ENCODE measurements at places on chromosomes 6 and 20.
A peak's percentile ranks its signal among the peaks of the same experiment; 100 is the strongest.

DNA sequence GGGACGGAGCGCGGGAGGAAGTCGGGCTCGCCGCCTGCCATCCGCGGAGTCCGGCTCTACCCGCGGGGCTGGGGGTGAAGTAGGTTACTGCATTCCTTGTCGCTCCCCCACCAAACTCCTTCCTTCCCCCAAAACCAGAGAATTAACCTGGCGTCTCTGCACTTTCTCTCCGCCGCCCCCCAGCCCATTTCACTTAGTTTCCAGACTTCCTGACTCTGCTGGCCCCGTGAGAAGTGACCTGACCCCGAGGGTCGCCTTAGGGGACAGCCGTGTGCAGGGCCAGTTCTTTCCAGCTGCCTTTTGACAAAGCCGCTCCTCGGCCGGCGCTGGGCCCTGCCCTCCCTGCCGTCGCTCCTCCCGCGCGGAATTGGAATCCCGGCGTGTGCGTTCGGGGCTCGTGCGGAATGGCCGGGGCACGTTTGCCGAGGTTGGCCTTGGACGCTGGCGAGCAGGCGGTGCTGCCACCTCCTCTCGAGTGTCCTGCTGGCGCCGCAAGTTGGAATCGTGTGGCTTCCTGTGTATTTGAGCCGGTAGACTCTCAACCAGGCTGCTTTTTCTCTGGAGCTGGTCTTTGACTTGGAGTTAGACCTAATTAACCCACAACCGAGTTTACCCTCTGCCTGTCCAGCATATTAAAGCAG lies 650 bp downstream of the DCBLD1 start:
- peak; percentile 50 for DNase-seq

DNA sequence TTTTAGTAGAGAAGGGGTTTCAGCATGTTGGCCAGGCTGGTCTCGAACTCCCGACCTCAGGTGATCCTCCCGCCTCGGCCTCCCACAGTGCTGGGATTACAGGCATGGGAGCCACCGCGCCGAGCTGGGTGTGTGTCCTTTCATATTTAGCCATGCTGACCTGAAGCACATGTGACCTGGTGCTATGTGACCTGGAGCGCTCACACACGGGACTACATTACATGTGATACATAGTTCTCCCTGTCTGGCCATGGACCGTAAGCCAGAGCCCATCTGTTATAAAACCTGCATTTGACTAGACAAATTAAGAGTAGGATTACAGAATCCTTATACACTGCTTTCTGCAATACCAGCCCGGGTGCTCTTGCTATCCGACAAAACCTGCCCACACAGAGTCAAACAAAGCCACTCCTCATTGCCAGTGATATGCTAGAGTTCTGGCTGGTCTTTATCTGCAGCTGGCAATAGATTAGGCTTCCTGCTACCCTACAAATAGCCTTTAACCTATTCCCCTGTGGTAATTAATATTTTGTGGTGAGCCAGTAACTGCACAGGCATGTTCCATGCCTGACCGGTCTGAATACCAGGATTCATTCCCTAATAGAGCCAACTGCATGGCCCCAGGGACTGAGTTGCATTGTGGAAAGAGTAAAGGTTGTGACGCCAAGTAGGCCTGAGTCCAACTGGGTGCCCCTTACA lies 26.3 kb upstream of the FAM50B start:
- no peak for DNase-seq

- DNase-seq: peak; percentile 20
Measured at GRCh38 chr6:14822679-14823078, 423.2 kb upstream of the JARID2 start.

- peak; percentile 33 for DNase-seq
Measured at GRCh38 chr6:73691512-73691911, 4.5 kb upstream of the CD109 start.

- DNase-seq: peak; percentile 61
Measured at GRCh38 chr6:169723200-169723909, 945 bp downstream of the PHF10 start.

- no peak for DNase-seq
Measured at GRCh38 chr6:140758169-140758877, 1374.4 kb upstream of the GJE1 start.

GRCh38 chr6:19837511-19838441 lies 606 bp downstream of the ID4 start:
- DNase-seq: peak; percentile 37

- DNase-seq: peak; percentile 91
Measured at GRCh38 chr6:130020907-130021629, 2.7 kb downstream of the L3MBTL3 start.

- no peak for DNase-seq
Measured at GRCh38 chr6:166173281-166173951, 5.8 kb upstream of the TBXT start.

- DNase-seq: no peak
Measured at GRCh38 chr6:22956029-22956681, 386.8 kb downstream of the HDGFL1 start.

DNA sequence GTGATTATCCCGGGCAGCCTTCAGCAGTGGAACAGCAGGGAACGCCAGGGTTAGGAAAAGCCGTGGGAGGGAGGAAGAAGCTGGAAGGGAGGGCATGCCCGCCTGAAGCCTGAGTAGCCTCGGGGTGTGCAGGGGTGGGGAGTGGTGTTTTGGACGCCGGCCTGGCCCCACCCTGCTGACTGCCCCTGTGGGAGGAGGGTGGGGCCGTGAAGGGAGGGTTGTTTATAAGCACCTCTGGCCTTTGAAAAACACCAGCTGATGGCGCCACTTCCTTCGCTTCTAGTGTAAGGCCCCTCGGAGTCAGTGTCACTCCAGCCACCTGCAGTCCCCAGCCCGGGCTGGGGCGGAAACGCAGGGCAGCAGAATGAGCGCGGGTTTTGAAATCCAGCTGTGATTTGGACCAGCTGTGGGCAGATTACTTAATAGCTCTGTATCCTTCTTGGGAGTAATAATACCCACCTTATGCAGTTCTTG lies 52.8 kb upstream of the BMP6 start:
- DNase-seq: peak; percentile 8

- DNase-seq: no peak
Measured at GRCh38 chr6:37321101-37321500, 32.7 kb upstream of the RNF8 start.
